Effector CD4-positive, alpha-beta T cell (primary cell): ENCODE measurements at places on chromosomes 4 and X.

DNA sequence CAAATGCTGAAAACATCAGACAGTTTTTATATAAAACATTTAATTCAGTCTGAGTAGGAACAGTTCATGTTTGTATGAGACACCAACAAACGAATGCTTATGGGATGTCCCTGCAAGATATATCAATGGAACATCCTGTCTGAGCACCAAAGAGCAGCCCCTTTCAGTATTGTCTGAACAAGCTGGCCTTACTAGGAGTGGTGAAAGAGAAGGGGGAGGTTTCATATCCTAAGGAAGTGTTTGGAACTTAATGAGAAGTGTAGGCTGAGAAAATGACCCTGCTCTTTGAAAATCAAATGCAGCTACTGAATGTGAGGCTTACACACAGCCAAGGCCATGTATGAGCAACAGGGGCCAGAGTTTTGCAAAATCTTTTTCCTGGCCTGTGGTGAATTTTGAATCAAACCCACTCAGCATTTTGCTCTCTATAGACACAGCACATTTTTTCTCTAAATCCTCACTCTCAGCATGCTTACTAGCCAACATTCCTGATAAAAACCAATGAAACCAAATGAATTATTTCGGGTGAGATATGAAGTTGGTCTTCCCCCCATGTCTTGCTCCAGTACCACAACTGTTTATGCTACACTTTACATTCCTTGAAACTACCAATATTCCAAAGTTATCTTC, 119.4 kb downstream of the LUZP4 start:
- no peak for DNase-seq

- DNase-seq, result no peak
Measured at GRCh38 chrX:110108381-110108821, 105.5 kb downstream of the TMEM164 start.

DNA sequence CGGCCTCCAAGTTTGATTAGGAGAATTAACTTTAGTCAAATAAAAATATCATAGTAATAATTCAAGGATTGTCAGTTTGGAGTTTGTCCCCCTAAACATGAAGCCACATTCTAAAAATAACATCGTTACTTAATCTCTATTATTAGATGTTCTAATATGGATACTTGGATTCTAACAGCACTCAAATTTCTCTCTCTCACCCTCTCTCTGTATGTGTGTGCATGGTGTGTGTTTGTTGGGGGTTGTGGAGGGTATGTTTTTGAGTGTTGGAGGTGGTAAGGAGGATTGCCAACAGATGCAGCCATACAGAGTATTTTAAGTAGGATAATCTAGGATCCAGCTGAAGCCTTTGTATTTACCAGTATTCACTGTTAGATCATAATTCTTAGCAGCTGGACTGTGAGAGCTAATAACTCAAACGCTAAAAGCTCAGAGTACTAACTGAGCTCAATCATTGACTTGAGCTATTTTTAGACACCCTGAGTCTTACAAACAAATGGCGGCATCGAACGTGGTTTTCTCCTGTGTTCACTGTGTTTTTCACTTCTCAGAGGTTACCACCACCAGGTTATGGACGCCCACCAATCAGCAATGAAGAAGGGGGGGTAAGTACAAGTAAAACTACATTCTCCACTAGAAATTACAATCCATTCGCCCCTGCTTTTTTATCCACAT, 8.8 kb downstream of the ENAM start:
- no peak for DNase-seq

DNA sequence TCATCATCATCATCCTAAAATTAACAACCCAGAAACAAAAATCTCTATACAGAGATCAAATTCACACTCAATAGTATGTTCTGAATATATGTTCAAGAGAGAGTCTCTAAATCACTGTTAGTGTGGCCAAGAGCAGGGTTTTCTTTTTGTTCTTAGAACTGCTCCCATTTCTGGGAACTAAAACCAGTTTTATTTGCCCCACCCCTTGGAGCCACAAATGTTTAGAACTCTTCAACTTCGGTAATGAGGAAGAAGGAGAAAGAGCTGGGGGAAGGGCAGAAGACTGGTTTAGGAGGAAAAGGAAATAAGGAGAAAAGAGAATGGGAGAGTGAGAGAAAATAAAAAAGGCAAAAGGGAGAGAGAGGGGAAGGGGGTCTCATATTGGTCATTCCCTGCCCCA, 32.3 kb downstream of the CYBB start:
- no peak for DNase-seq

DNA sequence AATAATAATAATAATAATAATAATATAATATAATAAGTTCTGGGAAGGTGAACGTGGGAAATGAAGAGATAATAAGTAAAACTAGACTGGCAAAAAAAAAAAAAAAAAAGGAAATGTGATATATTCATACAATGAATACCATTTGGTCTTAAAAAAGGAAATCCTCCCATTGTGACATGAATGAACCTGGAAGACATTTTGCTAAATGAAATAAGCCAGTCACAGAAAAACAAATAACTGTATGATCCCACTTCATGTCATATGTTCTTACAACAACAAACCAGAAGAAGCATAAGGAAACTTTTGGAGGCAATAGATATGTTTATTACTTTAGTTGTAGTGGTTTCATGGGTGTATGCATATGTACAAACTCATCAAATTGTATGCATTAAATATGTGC, 63.1 kb downstream of the ATP11C start:
- DNase-seq, result no peak

GRCh38 chr4:10640561-10641201, 43.9 kb downstream of the CLNK start:
- no peak for DNase-seq

DNA sequence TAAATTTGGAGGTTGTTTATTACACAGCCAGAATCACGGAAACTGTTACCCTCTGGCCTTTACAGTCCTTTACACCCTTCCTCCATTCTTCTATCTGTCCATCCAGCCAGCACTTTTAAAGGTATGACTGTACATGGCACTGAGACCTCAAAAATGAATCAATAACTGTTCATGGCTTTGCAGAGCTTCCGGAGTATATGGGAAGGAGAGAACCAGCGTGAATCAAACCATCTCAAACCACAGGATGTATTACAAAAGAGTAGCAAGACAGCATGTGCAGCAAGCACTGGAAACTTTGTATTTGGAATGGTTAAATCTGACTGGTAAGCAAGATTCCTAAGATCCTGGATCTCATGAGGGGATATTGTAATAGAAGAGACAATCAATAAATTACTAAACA, 228.5 kb upstream of the CASK start:
- no peak for DNase-seq

- no peak for DNase-seq
Measured at GRCh38 chr4:5638316-5638715, 70.0 kb downstream of the EVC2 start.

GRCh38 chr4:17876943-17877342, 66.2 kb downstream of the NCAPG start:
- no peak for DNase-seq

GRCh38 chr4:26162101-26162500, 158.7 kb upstream of the RBPJ start:
- DNase-seq, result no peak

DNA sequence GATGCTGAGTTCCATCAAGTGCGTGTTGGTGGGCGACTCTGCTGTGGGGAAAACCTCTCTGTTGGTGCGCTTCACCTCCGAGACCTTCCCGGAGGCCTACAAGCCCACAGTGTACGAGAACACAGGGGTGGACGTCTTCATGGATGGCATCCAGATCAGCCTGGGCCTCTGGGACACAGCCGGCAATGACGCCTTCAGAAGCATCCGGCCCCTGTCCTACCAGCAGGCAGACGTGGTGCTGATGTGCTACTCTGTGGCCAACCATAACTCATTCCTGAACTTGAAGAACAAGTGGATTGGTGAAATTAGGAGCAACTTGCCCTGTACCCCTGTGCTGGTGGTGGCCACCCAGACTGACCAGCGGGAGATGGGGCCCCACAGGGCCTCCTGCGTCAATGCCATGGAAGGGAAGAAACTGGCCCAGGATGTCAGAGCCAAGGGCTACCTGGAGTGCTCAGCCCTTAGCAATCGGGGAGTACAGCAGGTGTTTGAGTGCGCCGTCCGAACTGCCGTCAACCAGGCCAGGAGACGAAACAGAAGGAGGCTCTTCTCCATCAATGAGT, 46.6 kb downstream of the RHOH start:
- DNase-seq, result no peak

DNA sequence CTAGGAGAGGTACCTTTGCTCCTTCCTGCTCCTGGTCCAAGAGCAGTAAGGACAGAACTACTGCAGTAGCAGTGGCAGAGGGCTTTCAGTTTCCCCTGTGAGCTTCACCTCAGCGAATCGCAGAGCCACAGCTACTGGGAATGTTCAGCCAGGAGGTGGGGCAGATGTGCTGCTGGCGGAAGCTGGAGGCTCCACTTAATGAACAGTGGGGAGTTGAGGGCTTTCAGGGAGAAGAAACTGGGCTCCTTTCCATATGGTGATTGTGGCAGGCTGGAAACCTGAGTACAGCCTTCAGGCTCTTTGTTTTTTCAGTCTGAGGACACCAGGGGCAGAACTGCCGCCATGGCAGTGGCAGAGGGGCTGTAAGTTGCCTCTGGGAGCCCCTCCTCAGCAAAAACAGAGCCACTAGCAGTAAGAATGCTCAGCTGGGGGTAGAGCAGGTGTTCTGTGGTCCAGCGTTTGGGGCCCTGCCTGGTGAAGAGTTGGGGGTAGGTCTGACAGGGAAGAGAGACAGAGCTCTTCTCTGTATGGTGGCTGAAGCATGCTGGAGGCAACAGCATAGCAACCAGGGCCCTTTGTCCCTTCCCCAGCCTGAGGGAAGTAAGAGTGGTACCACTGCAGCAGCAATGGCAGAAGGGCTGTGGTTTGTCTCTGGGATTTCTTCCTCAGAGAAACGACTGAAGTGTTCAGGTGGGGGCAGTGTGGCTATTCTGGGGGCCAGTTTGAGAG, 106.0 kb upstream of the GRXCR1 start:
- DNase-seq, result no peak

DNA sequence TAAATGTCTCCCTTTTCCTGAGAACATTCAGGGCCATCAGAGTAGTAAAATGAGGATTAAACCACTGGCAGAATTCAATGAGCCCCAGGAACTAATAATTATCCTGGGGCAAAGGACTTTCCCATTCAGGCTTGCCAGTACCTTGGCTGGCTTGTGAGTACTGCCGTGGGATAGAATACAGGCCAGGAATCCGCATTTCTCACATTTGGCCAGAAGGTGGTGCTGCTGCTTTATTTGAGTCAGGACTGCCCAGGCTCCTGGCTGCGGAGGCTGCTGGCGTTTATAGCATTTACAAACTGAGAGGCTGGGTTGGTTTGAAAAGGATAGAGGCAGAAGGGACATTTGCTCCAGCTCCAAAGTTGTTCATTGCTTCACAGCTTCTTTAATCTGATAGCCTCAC, 91.4 kb downstream of the RTL9 start:
- peak; percentile 30 for DNase-seq

DNA sequence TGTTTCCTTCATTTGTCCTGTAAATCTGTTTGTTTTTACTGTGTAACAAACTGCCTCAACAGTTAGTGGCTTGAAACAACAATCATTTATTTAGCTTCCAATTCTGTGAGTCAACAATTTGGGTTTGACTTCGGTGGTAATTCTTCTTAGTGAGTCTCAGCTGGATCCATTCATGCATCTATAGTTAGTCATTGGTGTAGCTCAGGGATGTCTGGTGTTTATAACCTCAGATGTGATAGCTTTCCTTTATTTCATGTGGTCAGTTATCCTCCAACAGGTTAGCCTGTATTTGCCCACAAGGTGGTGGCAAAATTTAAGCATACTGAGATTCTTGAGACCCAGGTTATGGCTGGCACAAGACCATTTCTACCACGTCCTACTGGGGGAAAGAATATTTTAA, 1267.2 kb downstream of the RAPGEF2 start:
- no peak for DNase-seq

GRCh38 chrX:13605611-13606010, 36.2 kb downstream of the EGFL6 start:
- no peak for DNase-seq

- no peak for DNase-seq
Measured at GRCh38 chrX:133413218-133413925, 1.9 kb downstream of the GPC4 start.
